ENCODE measurements at places on chromosomes 5 and 9.

DNA sequence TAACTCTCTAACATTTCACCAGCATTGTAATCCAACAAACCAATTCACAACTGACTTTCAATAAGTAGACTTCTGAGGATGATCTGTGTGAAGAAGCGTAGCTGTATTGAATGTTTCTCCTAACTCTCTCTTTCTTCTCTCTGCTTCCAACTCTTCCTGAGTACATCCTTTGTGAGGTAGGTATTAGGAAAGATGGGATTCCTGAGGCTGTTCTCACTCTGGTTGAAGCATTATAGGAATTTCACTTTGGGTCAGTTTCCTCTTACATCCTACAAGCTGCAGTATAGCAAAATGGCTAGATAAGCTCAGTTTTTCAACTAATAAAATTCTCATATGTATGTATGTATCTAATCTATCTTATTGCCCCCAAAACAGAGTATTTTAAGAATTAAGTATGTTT is 702.8 kb downstream of the CETN3 start:
- no peak for DNase-seq

- DNase-seq = peak; percentile 97
Measured at GRCh38 chr5:140295414-140295813, 7.5 kb downstream of the PFDN1 start.

DNA sequence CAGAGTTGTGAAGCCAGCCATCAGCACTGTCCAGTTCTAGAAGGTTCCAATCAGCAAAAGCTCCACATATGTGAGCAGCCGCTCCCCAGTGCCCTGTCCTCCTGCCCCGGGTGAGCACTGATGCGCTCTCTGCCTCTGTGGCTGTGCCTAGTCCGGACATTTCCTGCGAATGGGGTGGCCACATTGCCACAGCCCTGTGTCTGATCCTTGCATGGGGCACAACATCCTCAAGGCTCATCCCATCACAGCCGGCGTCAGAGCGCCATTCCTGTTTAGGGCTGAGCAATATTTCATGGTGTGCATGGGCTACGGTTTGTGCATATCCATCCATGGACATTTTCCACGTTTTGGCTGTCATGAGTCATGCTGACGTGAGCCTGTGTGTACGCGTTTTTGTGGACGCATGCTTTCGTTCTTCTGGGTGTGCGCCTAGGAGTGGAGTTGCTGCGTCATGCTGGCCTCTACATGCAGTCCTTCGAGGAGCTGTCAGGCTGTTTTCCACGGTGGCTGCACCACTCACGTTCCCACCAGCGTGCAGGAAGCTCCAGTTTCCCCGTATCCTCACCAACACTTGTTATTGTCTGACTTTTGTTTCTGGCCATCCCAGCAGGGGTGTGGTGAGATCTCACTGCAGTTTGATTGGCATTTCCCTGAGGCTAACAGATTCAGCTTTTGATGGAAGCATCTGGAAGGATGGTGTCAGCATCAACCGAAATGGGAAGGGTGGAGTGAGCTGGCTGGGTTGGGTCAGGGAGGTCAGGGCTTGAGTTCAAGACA is 9.7 kb upstream of the SLC6A18 start:
- DNase-seq = no peak

DNA sequence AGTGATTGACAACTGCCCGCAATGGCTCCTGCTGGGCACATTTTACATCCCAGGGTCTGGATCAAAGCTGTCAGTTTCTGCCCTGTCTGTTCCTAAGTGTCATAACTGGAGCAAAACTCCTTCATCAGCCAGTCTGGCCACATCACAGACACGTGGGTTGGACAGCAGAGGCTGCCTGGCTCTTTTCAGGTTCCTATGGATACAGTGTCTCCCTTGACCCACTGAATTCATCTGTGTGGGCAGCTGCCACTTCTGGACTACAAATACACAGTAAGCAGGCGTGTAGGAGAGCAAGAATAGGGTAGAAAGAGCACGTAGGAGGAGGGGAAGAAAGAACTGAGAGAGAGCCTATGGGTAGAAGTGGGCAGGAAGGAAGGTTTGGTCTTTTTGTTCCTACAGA is 238.0 kb downstream of the ENC1 start:
- DNase-seq = no peak

DNA sequence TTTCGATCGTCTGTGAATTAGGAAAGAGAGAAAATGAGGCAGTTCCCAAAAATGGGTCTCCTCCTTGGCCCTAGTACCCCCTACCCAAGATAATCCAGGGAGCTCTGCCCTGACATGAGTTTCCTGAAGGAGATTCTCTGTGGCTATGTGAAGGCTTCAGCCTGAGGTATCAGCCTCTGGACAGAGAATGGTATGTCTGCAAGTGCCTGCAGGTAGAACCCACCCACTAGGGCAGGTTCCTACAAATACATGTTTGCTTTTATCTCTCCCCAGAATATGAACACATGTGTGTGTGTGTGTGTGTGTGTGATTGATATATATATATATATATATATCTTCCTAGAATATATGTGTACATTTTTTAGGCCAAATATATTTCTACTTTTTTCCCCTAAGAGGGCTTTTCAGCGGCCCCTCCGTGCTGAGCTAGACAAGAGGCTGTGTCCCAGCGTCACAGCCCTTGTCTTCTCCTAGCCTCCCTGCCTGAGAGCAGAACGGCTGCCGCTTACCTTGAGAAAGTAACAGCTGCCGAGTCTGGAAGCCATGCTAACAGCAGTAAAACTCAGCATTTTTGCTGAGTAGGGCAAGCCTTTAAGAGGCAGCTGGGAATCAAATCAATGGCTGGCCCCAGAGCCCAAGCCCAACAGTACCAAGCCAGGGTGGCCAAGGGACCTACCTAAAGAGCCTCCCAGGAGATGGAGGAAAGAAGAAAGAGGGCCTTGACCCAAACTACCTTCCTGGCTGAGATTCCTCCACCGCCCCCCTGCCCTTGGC is 2.1 kb downstream of the BRINP1 start:
- no peak for DNase-seq

DNA sequence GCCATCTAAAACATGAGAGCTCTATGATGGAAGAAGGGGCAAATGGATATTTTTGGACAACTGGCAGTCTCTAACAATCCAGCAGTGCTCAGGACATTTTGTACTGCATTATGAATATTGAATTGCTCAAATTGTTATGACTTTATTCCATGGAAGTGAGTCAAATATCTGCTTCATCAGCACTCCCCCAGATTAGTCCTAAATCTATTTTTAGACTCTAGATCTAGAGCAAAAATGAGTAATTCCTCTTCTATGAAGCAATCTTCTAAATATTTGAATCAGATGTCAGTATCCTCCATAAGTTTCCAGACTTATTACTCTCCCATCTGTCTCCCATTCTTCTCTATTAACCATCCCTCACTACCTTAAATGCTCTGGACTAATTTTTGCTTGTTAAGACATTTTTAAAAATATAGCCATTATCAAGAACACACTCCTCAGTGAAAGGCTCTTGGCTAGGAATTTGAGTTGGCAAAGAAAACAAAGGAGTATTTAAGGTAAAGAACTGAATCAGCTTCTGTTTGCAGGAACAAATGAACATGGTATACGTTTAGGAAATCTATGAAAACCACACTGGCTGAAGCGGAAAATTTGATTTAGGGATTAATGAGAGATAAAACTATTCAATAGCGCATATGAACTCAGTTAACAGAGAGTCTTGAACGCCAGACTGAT is 300.9 kb downstream of the MCTP1 start:
- no peak for DNase-seq

All from kidney tubule cell (primary cell).